ENCODE measurements at places on chromosomes 5 and 9.

DNA sequence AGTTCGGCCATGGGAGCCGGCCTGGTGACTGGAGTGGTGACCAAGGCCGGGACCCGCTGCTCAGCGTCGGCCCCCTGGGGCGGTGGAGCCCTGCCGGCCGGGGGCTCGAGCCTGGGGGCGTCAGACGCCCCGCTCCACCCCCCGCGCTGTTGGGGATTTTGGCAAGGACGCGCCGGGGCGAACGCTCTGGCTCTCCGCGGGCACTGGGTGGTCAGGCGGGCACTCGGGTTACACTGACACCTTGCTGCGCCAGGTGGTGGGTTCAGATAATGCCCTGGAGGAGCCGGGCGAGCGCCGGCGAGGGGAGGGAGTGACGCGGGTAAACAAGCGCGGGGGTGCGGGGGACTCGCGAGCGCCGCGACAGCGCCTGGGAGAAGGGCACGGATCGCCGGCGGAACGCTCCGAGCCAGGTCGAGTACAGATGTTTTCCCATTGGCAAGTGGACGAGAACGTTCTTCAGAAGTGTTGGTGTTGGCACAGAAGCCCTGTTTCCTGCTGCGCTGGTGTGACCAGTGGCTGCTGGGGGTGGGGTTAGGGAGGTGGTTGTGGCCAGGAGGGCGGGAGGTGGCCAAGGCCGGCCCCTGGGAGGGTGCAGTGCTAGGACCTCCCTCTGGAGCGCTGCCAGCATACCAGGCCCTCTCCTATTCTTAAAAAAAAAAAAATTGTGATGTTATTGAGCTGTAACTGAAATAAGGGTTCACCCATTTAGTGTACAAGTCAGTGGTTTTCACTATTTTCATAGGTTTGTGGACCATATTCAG is 773 bp downstream of the SQSTM1 start:
- peak; percentile 96 for DNase-seq

DNA sequence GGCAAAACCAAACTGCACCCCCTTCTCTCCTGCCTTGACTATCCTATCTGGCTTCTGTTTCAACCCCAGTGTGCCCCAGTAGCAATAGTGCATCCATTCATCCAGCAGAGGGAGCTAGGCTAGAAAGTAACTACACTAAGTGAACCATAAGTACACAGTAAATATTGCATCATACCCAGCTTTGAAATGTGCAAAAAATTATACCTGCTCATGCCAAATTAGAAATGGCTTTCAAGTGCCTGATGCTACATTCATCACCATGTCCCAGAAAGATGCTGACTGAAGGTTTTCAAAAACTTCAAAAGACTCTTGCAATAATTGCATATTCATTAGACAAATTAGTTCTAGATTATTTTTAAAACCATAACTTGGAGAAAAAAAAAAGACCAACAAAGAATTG is 153.5 kb downstream of the PRELID2 start:
- peak; percentile 80 for DNase-seq

GRCh38 chr5:96870094-96871026 is 5.9 kb upstream of the ERAP2 start:
- no peak for DNase-seq

GRCh38 chr9:100477241-100477640 is 4.3 kb downstream of the TMEFF1 start:
- no peak for DNase-seq

GRCh38 chr5:149870232-149870631 is 74.4 kb downstream of the PDE6A start:
- no peak for DNase-seq

GRCh38 chr5:79285833-79286232 is 49.9 kb downstream of the JMY start:
- no peak for DNase-seq

- DNase-seq: no peak
These were observed 179.6 kb downstream of the GNAQ start for GRCh38 chr9:77851882-77852595.

DNA sequence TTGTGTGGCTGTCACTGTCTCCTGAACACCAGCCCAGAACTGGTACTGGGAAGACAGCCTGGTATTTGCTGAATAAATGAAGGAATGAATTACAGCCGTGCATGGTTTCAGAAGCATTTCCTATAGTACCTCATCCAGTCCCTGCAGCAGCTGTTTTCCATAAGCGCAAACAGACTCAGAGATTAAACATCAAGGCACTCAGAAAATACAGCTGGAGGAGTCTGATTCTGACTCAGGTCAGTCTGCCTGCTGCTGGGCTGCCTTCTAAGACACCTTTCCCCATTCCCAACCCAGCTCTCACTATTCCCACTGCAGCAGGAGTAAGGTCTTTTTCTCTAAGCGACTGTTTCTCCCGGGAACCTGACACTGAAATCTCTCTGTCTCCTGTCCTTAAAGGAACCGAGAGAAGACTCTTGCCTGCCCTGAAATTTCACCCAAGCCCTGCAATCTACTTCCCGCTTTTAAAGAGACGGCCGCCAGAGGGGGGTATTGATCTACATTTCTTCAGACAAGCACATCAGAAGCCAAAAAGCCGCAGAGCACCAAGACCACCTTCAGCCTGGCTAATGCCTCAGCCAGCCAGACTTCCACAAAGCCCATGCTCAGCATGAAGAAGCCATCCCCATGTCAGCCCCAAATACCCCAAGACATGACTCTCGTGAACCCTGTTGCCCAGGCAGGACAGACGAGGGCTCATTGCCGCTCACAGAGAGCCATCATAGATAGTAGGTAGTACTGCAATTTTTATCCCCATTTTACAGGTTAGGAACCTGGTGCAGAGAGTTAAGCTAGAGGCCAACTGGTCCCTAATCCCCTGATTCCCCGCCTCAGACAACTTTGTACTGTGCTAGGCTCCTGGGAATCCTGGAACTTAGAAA is 5.4 kb upstream of the FOXI1 start:
- peak; percentile 88 for DNase-seq
